Substantia nigra (tissue), 51 donors: ENCODE measurements at places on chromosomes 3 and 15.
A peak's percentile ranks its signal among the peaks of the same experiment; 100 is the strongest.

GRCh38 chr15:68808091-68808490 is 12.6 kb downstream of the ANP32A start:
- DNase-seq = no peak

GRCh38 chr15:99895956-99896311 is 162.7 kb upstream of the LYSMD4 start:
- no peak for DNase-seq

DNA sequence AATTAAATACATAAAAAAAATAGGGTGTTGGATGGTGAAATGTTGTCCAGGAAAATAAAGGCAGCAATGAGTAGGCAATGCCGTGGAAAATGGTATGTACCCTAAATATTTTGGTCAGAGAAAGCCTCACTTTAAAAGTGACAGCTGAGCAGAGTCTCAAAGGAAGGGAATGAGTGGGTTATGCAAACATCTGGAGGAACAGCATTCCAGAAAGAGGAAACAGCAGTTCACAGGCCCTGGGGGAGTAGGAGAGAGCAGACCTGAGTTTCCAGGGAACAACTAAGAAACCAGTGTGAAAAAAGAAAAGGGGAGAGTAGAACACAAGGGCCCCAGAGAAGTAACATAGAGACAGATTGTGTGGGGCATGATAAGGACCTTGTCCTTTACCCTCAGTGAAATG is 230.0 kb upstream of the CNTN3 start:
- DNase-seq = no peak

DNA sequence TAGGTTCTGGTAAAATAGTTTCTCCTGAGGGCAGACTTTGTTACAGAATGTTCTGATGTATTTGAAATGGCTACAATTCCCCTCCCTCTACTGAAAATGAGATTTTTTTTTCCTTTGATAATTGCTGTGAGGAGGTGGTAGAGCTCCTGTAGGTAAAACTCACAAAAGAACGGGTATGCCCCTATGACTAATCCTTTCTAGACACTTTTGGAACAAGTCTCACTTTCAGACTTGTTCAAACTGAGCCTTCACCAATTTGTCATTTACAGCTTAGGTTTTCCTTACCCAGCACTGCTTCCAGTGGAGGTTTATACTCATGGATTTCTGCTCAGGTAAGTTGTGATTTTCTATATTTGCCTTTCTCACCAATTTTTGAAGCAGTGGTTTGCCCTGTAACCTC is 115.6 kb downstream of the NLGN1 start:
- no peak for DNase-seq

DNA sequence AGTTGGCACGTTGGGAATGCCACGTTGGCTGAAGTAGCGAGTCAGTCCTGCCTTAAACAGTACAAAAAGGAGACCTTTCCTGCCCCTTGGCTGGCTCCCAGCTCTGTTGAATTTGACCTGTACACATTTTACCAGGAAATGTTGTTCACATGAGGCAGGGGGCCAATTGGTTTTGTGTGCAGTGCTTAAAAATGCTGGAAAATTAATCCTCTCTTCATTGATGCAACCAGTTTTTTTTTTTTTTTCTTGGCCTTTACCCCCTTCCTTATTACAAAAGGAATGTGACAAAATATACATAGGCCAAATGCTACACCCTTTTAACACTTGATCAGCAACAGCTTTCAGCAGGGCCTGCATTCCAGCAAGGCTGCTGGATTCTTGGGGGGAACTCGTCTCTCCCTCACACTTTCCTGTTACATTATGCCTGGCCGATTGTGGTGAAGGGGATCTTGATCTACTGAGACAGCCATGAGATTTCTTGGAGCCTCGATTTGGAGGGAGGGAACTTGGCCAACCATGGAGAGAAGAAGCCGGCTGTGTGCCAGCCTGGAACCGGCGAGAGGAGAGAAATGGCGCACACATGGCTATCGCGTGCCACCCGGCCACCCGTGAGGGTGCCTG is 93.1 kb downstream of the DNASE1L3 start:
- DNase-seq = no peak

GRCh38 chr15:34280193-34280592 is 55.4 kb downstream of the EMC4 start:
- no peak for DNase-seq

GRCh38 chr15:86446253-86446640 is 366.6 kb downstream of the AGBL1 start:
- DNase-seq = no peak

DNA sequence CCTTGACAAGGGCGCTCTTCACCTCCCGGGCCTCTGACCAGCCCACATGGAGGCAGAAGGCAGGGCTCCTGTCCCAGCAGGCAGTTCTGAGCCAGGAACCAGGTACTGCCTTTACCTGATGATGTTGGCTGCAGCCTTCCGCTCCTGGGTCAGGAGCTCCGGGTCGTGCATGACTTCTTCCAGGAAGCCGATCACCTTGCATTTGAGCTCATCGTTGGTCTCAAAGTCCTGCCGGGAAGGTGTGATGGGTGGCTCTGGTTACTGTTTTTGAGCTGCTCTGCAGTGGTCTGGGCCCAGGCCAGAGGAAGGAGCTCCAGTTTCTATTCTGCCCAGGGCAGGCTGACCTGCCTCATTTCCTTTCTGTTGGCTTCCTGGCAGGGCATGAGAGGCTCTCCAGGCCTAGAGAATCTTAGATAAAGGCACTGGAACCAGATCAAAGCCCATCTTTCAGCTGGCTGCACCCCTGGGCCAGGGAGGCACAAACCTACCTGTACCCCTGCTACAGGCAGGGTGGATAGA is 53.2 kb upstream of the CTSH start:
- DNase-seq = no peak

- DNase-seq = no peak
These were observed 265.5 kb downstream of the NR2F2 start for GRCh38 chr15:96595951-96596350.

DNA sequence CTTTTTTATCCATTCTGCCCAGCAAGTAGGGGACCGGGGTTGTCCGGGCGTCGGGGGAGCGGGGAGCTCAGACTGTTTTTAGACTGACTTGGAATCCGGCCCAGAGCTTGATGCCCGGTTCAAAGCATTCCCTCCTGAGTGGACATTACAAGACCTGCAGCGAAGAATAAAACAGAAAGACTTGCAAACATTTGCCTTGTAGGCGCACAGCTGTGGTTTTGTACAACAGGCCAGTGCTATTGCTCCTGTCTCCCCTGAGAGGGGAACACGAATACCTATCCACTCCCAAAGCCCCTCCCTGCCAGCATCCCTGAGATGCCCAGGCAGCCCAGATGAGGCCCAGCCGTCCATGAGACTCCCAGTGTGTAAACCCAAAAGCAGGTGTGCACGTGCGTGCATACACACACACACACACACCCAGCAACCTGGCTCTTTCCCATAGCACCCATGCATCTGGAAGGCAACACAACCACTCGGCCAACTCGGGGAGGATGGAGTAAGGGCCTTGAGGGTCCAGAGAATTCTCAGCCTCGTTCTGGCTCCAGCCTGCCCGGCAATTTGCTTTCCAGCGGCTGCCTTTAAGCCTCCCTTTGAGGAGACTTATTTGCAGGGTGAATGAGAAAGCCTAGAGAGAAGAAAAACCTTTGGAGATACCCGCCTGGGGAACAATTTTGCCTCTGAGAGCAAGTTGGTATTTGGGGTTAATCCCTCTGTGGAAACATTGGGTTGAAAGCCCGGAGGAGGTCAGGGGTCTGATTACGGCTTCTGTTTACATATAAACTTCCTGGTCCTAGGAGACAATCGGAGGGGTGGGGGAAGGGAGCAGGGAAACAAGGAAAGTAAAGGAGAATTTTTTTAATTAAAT is 161.0 kb upstream of the HES1 start:
- DNase-seq = no peak

DNA sequence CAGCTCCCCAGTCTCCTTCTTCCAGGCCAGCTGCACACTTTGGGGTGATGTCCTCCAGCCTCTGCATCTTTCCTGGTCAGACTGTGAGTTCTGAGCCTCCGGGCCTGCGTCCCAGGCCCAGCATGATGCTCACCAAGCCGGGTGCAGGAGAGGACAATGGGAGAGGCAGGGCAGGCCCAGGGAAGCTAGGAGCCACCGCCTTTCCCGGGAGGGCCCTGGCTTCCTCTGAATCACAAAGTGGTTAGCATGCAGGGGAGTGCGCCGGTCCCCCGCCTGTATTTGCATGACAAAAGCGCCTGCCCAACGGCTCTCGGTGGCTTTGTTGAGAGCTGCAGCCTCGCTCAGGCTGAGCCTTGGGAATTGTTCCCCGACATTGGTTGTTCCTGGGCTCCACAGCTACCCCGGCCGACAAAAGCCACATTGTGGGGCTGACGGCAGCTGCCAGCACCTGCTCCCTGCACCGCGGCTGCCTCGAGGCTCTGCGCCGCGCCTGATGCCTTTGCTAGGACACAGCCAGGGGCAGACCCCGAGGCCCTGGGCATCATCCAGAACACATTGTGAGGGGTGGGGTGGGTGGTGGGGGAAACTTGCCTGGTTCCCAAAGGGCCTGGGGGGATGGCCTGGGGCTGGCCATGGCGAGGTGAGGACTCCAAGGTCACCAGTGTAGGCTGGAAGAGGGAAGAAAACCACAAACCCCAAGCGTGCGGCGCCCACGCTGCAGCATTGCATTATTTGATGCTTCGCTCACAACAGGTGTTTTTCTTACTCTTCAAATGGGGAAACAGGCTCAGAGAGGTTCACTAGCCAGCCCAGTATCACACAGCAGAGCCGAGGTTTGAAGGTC is 20.0 kb upstream of the KLF13 start:
- peak; percentile 96 for DNase-seq

DNA sequence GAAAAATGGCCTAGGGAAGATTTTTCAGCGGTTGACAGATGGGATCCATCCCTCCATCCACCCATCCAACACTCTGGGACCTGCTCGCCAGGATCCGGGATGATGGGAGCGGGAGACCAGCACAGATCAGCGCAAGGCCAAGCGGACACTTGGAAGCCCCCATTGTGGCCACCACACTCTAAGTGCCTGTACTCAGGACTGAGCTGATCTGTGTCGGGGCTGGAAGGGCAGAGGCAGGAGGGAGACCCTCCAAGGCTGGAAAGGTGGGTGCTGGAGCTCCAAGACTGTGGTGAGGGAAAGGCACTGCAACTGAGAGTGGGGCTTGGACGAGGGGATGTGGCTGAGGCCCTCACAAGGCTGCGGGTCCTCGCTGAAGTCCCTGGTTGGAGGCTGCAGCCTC is 91.8 kb upstream of the TRPM1 start:
- DNase-seq = no peak

GRCh38 chr3:58661836-58662420 is 4.6 kb downstream of the FAM3D start:
- DNase-seq = no peak

- no peak for DNase-seq
These were observed 3.9 kb downstream of the GP5 start for GRCh38 chr3:194395212-194395611.

DNA sequence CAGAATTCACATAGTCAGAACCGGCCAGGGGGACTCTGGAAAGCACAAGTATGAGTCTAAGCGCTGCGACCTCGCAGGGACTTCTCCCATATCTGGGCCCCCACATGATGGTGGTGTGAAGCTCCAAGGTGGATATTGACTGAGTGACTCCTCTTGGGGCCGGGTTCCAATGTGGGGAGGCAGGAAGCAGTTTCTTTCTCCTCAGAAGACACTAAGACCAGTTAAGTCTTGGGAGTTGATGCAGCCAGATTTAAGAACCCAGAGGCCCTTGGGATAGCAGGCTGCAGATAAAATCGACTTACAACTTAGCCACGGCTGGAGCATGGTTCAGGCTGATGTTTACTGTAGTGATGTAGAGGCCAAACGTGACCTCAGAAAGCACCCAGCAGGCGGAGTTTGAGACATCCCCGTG is 55.4 kb upstream of the KLF13 start:
- DNase-seq = no peak

DNA sequence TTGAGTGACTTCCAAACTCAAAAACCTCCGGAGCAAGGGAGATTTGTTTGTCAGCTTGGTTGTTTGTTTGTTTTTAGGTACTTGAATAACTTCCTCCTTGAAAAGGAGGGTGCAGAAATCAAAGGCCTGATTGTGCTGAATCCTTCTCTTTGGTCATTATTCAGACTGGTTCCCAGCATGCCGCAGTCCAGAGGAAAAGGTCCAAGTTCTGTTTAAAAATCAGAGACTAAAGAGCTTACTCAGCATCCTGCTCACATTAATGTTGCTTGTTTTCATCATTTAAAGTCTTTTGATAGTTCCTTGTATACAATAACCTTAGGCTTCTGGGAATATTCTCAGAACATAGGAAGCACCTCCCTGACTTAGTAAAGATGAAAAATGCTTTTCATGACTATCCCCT is 982 bp upstream of the SCG3 start:
- no peak for DNase-seq

DNA sequence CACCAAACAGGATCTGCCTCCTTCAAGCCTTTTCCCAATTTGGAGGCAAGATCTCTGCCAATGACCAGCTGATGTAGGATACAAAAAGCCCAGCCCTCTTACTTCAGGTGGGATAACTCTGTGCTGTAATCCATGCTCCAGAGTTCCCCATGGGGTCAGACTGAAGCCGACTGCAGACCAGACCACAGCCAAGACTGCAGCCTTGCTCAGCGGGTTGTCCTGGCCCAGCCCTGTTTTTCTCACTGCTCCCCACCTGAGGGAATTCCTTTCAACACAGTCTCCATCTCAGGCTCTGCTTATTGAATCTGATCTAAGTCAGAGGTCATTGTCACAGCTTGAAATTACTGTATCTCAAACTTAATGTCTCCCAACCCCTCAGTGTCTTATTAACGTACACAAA is 207.0 kb downstream of the MYRIP start:
- no peak for DNase-seq

GRCh38 chr15:52483707-52484106 is 45.0 kb downstream of the MYO5A start:
- no peak for DNase-seq
